NCI-H2171 treated with DMSO at 0.1 percent for 48 hours (cell line): ENCODE measurements at places on chromosomes 7 and 10.
A peak's percentile ranks its signal among the peaks of the same experiment; 100 is the strongest.

DNA sequence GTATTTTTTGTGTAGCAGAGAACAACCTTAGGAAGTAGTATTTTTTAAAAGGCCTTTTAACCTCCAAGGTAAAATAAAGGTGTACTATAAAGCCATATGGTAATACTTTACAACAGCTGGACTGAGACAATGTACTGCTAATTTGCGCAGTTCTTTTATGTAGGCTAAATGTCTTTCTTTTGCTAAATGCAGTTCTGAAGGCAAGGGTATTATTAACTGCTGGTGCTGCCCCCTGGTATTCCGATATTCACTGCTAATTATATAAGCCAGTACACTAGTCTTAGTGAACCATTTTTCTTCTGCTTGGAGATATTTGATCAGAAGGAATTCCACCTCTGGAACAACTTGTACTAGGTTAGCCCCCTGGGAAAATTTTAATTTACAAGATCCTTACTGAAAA lies 272.0 kb upstream of the FERD3L start:
- no peak for DNase-seq

GRCh38 chr7:18626717-18627116 lies 131.2 kb downstream of the HDAC9 start:
- no peak for DNase-seq

DNA sequence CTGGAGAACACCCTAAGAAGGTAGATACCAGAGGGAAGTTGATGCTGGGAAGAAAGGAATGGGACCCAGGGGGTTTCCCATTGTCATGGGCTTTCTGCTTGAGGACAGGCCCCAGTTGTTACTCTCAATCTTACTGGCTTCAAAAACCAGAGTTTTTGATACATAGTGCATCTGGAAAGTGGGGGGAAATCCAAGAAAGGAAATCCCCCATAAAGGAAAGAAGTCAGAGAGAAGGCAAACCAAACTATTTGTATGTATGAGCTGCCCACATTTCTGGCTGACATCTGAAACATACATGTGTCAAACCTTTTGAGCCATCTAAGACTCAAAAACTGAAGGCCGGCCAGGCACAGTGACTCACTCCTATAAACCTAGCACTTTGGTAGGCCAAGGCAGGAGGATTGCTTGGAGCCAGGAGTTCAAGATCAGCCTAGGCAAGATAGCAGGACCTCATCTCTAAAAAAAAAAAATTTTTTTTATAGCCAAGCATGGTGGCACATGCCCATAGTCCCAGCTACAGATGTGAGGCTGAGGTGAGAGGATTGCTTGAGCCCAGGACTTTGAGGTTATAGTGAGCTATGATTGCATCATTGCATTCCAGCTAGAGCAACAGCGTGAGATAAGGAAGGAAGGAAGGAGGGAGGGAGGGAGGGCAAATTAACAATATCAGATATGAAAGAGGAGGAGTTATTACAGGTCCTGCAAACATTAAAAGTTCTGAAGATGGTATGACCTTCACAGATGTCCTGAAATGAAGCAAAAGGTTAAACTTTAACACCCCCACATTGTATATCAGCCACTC lies 6.7 kb upstream of the COA1 start:
- DNase-seq, result no peak

GRCh38 chr7:50142425-50143017 lies 49.5 kb upstream of the ZPBP start:
- peak; percentile 11 for DNase-seq

DNA sequence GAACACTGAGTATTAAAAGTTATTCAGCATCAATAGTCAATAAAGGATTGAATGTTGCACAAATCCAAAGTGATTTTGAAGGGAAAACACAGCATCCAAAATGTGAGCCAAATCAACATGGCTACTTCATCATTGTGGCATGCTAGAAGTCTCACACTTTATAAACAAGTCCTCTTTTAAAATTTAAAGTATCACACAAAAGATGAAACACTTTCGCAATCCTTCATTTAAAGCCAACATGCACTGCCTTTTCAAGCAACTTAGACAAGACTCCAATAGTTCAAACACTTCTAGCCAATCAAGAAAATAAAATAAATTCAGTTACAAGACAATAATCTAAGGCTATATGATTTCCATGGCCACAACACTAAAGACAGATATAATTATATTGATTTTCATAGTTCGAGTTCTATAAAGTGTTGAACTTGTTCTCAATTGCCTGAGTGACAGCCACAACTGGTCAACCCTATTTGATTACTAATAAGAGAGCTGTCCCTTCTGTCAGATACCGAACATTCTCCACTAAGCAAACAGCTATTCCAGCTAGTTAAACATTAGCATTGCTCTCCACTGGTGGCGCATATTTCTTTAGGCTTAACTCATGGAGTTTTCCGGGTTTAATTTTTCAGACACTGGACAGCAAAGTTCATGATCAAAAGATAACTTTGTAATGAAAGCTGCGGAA lies 8.3 kb downstream of the EBF3 start:
- no peak for DNase-seq

DNA sequence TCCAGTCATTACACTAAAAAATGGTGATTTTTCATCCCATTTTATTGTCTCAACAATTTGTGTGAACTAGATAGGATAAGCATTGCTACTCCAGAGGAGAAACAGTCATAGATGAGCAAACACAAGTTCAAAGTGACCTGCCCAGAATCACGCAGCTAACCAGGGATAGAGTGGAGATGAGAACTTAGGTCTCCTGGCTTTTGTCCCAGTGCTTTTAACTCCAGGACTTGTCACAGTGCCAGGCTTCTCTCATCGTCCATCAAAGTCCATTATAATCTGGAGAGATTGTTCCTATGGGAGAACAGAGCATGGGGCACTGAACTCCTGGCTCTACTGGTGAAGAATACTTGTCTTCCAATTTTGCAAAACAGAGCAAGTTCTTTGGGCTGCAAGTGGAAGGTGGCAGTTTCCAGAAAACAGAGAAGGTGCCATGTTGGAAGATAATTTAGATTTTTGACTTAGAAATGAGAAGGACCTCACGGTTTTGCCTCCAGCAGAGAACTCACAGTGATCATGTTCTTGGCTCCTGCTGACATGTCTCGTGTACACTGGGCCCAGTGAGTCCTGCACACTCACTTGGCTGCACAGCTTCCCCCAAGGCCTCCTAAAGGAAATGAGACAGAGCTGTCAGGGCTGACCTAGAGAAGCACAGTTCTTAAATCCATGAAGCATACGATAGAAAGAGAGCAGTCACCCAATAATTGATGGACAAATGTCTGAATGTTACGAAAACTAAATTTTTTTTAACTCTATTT lies 322.9 kb upstream of the NRP1 start:
- DNase-seq, result no peak
